ENCODE measurements at places on chromosomes 11 and 22. TPM values are rescaled to one million over a fixed set of nuclear protein-coding genes. Genes with fewer than 3 reads are reported as not detected.

OR6A2 gene
- total RNA-seq = under 0.01 TPM

DNA sequence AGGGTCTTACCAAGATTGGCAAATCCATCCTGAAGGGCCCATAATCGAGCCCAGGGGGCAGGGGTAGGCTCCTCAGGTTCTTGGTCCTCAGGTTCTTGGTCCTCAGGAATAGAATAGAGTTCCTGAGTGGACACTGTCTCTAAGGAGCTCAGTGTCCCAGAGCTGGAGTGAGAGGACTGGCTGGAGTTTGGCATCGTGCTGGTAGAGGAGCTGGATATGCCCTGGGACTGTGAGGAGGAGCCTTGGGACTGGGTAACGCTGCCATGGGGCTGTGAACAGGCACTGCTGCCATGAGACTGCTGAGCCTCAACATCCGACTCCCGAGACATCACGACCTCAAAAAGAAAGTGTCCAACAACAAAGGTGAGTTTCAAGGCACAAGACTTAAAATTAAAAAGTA is 7.2 kb downstream of the CHEK2 start:
- H3K27ac ChIP-seq = no peak overlapping the region
- no peaks in the 10 kb centered on the region for H3K4me1 ChIP-seq
- no peaks in the 10 kb centered on the region for H3K27me3 ChIP-seq
- H3K4me3 ChIP-seq = no peak overlapping the region

DNA sequence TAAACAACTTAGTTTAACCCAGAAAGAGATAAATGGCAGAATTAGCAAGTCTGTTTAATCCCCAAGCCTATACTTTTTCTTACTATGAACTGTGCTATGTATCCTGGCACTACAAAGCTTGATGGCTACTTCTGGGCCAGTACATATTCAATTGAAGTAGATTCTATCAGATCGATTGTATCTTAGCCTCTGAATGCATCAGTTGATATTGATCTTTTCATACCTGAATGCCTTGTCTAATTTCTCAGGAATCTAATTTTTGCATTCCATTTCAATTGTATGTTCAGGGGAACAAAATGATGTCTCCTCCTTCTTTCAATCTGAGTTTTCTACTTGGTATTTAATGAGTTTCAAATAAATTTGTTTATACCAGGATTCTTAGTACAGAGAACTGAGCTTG is 1137.9 kb downstream of the LRRC4C start:
- H3K27me3 ChIP-seq = no peaks in the 10 kb centered on the region
- H3K4me1 ChIP-seq = no peaks in the 10 kb centered on the region
- no peaks in the 10 kb centered on the region for H3K36me3 ChIP-seq
- DNase-seq = no peak
- no peak overlapping the region for H3K4me3 ChIP-seq

CENPM gene
- total RNA-seq = 11.6 TPM

SLC17A6 gene
- not detected for total RNA-seq

ELFN2 gene
- under 0.01 TPM for total RNA-seq

BEST1 gene
- 7.7 TPM for total RNA-seq

Measured in fibroblast of lung (primary cell).